ENCODE measurements at places on chromosomes 11 and 22.

DNA sequence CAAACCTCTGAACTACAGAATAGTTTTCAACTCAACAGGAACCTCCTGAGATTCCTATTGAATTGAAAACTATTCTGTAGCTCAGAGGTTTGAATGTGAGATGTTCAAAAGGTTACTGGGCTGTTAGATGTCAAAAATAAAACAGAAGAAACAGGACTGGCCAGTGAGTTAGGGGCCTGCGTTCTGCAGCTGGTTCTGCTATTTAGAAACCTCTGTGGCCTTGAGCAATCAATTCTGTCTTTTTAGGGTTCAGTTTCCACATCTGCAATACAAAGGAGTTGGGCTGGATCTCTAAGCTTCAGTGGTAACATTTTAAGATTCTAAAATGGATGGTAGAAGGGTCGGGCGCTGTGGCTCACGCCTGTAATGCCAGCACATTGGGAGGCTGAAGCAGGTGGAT is 55.8 kb downstream of the CLMP start:
- no peak for DNase-seq

- no peak for DNase-seq
These were observed 22.0 kb downstream of the MMP20 start for GRCh38 chr11:102603091-102603490.

DNA sequence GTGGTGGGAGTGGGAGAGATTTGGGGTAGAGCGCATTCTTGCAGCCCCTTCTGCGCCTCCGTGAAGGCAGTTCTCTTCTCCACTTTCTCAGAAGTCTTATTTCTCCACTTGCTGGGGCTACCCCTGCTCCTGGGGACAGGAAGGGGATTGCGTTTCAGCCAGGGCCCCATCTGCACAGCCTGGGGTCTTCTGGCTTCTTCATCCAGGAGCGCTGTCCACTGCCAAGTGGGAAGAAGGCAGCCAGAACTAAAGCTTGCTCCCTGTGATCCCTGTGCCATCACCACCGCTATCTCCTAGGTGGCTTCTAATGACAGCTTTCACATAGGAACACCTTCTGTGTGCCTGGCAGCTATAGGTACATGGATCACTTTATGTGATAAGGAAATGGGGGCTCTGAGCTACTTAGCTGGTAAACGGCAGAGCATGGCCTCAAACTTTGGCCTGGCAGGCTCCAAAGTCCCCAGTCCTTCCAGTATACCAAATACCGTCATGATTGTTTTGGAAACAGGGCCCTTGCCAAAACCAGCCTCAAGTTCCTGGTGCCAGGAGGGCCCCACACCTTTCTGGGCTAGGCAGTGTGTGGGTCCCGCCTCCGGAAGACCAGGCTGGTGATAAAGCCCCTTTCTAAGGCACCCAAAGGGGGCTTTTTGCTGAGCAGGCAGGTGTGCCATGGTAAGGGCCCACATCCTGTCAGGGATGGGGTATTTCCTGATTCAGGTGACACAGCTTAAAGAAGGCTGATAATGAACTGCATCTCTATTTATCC is 60.4 kb upstream of the PAX6 start:
- no peak for DNase-seq

- DNase-seq: peak; percentile 49
These were observed 668.0 kb downstream of the ETS1 start for GRCh38 chr11:127919206-127920000.

- DNase-seq: no peak
These were observed 4.0 kb downstream of the ANO3 start for GRCh38 chr11:26335903-26336302.

GRCh38 chr11:46917109-46917761 is 1.1 kb downstream of the LRP4 start:
- DNase-seq: no peak

DNA sequence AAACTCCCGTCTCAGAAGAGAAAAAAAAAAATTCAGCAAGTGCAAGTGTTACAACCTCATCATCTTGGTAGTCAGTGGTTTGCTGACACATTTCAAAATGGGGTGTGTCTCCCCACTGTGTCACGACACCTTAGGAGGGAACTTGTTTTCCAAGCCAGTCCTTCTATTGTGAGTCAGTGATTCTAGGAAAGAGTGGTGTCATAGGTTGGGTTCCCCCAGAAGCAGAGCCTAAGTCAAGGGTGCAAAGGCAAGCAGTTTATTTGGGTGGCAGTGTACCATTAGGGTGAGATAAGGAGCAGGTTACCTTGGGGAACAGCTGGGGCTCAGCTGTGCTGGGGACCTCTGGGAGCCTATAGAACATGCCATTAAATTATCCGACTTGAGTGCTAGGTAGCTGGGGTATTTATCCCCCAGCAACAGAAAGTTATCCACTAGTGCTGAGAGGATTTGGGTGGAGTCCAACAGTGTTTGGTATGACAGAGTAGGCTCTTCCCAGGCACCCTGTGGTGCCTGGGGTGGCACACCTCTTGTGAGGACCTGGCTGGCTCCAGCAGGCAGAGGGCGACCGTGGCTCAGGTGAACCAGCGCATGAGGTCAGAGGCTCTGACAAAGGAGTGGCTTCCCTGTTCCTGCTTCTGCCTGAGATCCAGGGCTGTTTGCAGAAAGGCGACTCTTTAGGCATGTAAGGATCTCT is 41.7 kb downstream of the KIAA1671 start:
- peak; percentile 84 for DNase-seq

- DNase-seq: no peak
These were observed 35.8 kb downstream of the TMPRSS5 start for GRCh38 chr11:113670149-113670830.

GRCh38 chr11:83364500-83365045 is 78.4 kb upstream of the CCDC90B start:
- DNase-seq: no peak

DNA sequence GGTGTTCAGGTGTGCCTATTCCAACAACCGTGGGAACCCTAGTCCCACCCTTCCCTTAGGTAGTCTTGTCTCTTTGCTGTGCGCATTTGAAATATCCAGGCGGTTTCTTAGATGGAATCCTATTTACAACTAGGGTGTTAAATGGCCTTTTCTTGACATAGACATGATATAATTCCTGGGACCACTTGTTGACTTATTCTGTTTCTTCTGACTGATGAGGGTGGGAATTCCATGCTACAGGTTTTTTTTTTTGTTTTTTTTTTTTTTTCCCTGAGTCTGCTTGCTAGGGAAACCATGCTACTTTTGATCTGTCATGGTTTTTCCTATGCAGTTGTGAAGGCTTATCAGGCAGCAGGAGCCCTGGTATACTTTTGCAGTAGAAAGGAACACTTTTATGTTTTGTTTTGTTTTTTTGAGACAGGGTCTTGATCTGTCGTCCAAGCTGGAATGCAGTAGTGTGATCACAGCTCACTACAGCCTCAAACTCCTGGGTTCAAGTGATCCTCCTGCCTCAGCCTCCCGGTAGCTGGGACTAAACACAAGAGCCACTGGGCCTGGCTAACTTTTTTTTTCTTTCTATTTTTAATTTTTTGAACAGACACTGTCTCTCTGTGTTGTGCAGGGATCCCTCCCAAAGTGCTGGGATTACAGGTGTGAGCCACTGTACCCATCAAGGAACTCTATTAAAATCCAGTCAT is 1.5 kb downstream of the STIM1 start:
- no peak for DNase-seq

DNA sequence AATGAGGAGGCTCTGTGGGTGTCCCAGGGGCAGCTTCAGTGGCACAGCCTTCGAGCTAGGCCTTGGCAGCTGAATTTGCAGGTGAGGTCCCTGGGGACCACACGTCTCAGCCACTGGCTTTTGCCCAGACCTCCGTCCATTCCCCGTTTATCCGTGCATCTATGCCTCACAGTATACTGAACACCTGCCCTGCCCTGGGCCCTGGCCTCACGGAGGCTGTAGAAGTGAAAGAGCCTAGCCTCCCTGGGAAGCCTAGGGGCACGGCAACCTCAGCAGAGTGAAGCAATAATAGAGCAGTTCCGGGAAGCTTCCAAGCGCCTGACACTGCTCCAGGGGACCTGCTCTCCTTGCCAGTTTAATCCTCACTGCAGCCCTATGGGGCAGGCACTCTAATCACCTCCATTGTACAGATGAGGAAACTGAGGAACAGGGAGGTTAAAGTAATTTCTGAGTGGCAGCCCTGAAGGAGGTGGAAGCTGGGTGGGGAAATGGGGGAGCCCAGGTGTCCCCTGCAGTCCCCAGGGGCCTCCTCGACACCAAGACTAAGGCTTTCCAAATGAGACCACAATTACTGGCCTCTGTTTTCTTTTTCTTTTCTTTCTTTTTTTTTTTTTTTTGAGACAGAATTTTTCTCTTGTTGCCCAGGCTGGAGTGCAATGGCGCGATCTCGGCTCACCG is 2.7 kb upstream of the NFAM1 start:
- no peak for DNase-seq

DNA sequence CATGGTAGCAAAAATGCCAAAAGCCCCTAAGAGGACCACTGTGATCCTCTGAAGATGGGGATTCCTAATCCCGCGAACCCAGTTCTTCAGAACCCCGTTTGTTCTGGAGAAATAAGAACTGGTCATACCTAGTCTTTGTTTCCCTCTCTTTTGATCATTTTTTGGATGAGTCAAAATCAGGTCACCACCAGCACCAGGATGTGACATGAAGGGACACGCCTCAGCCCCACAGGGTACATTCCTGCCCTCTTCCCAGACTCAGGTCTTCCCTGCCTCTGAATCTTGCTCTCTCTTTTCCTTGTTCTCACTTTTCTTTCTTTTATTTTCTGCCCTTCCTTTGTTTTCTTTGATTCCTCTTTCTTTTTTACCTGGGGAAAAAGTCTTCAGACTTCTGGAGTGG is 14.6 kb upstream of the ANO1 start:
- DNase-seq: peak; percentile 60

- no peak for DNase-seq
These were observed 34.5 kb downstream of the CELF1 start for GRCh38 chr11:47518212-47518964.

- peak; percentile 90 for DNase-seq
These were observed 100.1 kb downstream of the RDX start for GRCh38 chr11:110196241-110196754.

GRCh38 chr11:130647371-130647770 is 198.9 kb downstream of the ADAMTS15 start:
- DNase-seq: no peak

- DNase-seq: no peak
These were observed 37.6 kb upstream of the THY1 start for GRCh38 chr11:119460582-119460981.

- DNase-seq: no peak
These were observed 30.5 kb downstream of the KCNQ1 start for GRCh38 chr11:2475136-2475918.

- DNase-seq: no peak
These were observed 4.0 kb downstream of the DAGLA start for GRCh38 chr11:61683961-61684869.

DNA sequence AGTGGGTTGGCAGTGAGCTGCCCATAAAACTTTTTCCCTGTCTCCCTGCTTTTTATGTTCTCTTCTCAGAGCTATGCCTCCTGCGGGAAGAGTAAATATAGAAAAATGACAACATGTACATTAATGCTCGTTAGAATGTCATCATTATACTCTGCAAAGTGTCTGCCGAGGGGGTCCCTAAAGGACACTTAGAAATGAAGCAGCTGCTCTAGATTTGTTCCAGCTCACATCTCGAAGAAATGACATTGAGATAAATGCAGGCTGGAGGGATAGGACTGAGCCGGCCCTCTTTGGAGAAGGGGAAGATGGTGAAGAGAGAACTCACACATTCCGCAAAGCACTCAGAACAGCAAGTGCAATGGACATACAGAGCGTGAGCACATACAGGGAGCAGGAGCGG is 240.0 kb downstream of the NXPE2 start:
- DNase-seq: no peak

- no peak for DNase-seq
These were observed 55.4 kb downstream of the HSD17B12 start for GRCh38 chr11:43735961-43736360.

DNA sequence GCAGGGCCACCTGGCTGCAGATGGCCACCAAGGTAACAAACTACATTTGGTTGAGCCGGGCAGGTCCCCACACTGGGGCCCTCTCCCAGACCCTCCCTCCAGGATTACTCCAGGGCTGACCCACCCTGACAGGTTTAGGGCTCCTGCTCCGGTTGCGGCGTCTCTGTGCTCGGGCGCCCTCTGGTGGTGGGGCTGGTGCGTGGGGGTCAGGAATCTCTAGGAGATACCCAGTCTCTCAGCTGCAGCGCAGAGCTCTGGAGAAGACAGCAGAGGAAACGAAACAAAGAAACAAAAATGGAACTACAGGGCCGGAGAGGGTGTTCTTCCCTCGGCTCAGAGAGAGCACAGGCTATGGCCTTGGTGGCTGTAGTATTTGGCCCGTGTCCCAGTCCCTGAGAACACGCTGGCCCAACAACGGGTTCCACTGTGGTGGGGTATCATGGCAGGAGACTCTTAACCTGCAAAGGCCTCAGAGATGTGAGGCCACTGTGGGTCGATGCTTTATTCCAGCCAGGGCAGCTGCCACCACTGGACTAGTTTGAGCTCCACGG is 2.4 kb downstream of the C11orf96 start:
- peak; percentile 69 for DNase-seq

DNA sequence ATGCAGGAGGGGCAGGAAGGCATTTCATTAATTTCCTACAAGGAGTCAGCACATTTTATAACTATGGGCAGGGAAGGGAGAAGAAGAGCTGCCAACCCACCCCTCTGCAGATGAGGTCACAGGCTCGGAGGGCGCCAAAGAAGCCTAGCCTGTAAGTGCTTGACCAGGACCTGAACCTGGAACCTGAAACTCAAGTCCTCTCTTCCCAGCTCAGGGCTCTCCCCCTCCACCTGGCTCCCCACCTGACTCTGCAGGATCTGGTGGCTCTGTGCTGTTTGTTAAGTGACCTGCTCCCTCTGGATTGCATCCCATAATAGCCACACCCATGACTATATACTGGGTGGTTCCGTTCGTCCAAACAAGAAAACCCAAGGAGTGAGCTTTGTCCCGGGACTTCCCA is 27.3 kb downstream of the SCGB1A1 start:
- no peak for DNase-seq

GRCh38 chr11:71211631-71212030 is 40.7 kb downstream of the SHANK2 start:
- DNase-seq: no peak

- DNase-seq: peak; percentile 12
These were observed 41.6 kb downstream of the MRGPRX2 start for GRCh38 chr11:19018901-19019300.

DNA sequence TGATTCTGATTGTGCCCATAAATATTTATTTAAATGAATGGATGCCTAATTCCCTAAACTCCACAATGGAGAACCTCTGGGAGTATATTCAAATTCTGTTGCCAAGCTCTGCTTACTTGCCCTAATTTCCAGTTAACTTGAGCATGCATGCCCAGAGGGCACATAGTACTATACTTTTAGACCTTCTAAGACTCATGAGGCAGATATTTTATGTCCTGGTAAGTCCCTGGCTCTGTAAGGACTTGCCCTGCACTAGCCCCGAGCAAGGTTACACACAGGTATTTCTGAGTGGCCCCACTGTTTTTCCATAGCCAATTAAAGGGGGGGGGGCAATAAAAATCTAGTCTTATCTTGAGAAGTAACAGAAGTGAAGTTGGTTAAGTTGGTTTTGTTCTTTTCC is 21.1 kb upstream of the CAPRIN1 start:
- DNase-seq: peak; percentile 76

Measured in RWPE1 (cell line).